Activated T-helper 1 cell treated with anti-CD3 and anti-CD28 coated beads, Interleukin-2, amount 50 U/mL, for 16 hours (primary cell): ENCODE measurements at places on chromosomes 12 and 14.

DNA sequence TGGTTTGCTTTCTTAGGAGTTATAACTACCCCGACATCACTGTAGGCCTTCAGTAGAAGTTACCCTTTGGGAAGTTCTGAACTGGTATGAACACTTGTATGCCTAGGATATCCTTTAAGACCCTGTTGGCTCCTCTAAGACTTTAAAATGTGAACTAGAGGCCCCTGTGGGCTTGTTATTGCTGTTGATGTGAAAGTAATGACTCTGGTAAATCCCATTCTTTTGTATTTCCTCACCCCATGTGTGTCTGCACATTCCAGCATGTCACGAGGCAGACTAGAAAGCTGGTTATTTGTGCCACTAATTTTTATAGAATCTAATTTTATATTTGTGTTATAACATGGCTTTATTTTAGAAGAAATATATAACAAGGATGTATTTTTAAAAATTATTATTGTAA is 48.9 kb downstream of the SERPINA10 start:
- DNase-seq, result no peak

- no peak for DNase-seq
Observed at GRCh38 chr14:91402348-91402747, 15.3 kb downstream of the CCDC88C start.

DNA sequence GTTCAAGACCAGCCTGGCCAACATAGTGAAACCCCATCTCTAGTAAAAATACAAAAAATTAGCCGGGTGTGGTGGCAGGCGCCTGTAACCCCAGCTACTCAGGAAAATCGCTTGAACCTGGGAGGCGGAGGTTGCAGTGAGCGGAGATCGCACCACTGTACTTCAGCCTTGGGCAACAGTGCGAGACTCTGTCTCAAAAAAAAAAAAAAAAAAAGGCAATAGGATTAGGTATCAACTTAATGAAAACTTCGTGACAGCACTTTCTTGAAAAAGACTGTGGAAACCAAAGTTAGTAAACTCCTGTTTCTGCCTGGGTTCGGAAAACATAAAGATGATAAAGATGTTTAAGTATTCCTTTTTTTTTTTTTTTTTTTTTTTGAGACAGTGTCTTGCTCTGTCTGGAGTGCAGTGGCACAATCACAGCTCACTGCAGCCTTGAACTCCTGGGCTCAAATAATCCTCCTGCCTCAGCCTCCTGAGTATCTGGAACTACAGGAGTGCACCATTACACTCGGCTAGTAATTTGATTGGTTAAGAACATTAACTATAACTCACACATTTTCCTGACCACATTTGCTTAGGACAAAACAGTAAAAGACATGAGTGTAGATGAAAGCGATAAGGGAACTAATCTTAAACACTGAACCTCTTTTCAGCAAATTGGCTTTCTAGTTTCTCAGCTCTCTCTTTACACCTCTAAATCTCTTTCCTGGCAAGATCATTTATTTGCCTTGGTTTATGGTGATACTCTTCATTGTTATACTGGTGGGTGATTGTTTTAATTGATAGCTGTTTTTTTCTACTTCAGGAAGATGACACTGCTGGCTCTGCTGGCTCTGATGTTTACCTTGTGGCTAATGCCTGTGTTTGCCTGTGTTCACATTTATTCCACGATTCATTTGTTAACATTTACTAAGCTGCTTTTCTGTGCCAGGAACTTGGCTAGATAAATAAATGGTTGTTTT is 15.8 kb downstream of the HIF1A start:
- DNase-seq, result no peak

DNA sequence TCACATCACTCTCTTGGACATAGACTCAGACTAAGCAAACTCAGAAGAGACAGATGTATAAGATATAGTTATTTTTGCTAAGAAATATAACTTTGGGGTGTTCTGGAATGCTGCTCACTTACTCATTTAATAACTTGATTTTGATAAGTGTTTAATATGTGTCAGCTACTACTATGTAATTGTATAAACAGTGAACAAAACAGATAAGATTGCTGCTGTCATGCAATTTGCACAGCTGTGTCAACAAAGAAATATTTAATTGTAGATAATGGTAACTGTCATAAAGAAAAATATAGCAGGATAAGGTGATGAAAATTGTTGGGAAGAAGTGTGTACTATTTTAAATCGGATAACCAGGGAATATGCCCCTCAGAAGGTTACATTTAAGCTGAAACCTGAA is 84.1 kb upstream of the ZDHHC17 start:
- DNase-seq, result no peak

GRCh38 chr14:96303981-96304380 is 48.0 kb downstream of the BDKRB1 start:
- DNase-seq, result no peak

- no peak for DNase-seq
Observed at GRCh38 chr12:16622338-16622737, 16.4 kb upstream of the LMO3 start.

DNA sequence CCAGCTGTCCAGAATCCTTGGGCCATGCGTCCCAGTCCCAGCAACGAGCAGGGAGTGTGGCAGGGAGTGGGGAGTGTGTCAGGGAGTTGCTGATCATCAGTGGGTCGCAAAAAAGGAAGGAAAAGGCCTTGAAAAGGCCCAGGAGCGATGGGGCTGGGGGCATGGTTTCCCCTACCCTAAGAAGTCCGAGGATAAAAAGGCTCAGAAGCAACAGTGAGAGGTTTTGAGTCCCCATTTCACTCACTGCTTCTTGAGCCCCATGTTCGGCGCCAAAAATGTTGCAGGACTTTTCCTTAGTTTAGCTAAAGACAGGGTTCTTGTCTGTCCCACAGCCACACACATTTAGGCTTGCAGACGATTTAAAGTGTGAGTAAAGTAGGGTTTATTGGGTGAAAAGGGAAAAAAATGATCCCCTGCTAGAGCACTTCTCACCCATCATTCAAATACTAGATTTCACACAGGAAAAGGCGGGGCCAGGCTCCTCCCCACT is 189.5 kb downstream of the KCNC2 start:
- no peak for DNase-seq

GRCh38 chr14:67778792-67779191 is 37.6 kb downstream of the ZFYVE26 start:
- no peak for DNase-seq

DNA sequence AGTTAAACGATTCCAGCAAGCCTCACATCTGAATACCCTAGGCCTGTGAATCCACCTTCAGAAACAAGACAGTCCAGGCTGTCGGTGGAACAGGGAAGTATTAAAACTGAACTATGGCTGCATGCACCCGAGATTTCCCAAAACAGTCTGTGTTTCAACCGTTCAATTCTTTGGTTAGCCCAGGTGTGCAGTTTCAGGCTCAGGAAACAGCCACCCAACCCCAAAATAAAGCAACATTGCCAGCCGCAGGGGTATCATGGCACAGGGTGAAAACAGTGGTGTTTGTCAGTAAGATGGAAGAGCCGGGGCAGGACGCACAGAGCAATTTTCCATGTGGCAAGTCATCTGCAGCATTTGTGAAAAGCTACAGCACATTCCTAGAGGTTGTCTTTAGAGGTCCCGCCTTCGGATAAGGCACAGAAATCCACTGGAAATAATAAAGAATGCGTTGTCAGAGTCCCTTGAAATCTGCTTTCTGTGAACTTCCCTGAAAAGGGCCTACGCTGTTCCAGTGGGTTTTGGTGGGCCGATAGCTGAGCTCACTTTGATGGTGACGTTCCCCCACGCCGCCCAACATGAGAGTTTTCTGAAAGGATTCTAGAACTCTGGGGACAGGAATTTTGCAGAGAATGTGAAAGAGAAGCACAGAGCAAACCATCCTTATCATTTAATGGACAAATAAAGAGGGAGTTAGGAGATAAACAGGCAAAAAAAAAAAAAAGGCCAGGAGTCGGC is 84.9 kb downstream of the BCL11B start:
- DNase-seq, result no peak

- no peak for DNase-seq
Observed at GRCh38 chr12:41441180-41441579, 253.1 kb downstream of the PDZRN4 start.

DNA sequence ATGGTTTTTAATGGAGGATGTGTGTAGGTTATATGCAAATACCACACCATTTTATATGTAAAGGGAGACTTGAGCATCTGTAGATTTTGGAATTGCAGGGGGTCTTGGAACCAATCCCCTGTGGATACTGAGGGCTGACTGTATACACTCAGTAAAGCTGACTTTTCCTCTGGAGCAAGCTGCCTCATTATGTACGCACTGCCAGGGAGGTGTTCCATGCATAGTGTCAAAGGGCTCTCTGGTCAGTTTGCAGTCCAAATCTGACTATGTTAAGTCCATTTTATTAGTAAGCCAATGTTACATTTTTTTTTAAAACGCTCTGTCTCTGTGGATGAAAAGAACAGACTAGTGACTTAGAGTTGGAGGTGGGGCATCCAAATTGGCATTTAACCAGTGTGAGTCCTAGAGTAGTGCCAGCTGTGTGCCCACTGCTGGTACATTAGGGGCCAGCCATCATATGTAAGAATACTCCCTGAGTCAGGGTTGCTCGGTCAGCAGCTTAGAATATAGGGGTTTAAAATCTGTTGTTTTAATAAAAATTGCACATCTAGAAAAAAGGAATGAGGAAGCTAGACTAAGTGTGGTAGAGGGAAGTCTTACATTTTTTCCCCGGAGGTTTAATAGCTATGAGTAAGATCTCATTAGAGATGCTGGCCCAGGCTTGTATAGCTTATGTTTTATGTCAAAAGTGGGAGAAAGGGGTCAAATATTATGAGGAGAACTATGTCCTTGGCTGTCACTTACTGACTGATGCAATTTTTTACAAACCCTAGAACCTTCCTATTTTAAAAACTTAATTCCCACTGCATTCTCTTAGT is 87.0 kb downstream of the TESC start:
- no peak for DNase-seq

DNA sequence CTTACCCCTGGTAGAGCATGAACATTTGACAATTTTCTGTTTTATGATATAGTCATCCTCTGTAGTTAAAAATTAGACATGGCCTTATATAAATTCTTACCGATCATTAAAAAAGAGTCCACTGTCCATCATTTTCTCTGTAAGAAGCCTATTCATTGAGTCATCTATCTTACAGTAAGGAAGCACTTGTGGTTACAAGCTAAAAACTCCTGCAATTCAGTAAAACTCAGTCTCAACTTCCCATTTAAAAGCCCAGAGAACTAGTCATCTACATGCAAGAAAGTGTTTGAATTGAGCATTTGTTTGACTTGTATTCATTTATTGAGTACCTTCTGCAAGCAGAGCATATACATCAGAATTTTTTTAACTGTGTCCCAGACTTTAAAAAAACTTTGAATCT is 63.3 kb downstream of the GTF2A1 start:
- no peak for DNase-seq

GRCh38 chr14:78162202-78162601 is 8.0 kb upstream of the NRXN3 start:
- no peak for DNase-seq

DNA sequence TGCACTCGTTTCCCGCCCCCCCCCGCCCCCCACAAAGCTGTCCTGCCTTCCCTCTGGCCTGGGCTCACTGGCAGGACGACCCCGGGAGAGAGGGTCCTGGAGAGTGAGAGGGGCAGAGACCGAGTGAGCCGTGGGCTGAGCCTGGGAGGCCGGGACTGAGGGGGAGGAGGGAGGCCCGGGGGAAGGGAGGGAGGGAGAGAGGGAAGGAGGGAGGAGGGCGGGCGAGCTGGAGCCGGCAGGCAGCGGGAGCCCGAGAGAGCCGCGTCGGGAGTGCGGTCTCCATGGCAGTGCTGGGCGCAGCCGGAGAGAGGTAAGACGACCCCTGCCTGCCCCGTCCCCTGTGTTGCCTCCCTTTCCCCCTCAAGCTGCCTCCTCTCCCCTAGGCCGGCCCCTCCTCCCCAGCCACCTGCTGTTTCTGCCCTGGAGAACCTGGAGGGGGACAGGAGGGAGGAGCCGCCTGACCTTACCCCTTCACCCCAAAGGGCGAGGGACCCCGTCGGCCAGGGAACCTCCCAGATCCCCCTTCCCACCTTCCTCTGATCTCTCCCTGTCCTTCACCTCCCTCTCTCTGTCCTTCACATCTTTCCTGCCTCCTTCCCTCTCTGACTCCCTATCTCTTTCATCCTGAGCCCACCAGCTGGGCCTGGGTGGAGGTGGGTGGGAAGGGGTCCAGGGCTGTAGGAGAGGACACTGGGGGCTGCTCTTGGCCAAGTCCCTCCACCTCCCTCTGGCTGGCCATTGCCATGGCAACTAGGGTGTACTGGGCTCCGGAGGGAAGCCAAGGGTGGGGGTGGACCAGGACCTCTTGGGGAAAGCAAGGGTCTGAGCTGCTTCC is at the start of gene GPR162:
Gene GPR162 (plus strand): TSS at position 231 of the 835 bp plus-strand sequence. CDS start 2,078 bp downstream, outside the sequence.
- DNase-seq, result no peak

DNA sequence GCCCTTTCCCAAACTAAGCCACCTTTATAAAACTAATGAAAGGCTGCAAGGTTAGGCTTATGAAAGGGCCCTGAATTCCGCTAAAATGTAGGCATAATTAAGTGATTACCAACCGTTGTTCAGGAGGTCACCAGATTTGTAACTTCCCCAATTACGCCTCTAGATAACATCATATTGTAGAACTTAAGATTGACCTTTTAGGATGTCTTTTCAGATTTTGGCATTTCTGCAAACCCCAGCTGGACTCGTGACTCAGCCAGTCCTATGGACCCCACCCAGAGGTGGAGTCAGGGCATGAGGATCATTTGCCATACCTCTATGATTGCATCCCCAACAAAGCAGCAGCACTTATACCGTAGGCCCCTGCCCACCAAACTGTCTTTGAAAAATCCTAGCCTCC is 3.7 kb upstream of the LPCAT3 start:
- no peak for DNase-seq

GRCh38 chr12:69936214-69936731 is 111.2 kb downstream of the MYRFL start:
- DNase-seq, result no peak

DNA sequence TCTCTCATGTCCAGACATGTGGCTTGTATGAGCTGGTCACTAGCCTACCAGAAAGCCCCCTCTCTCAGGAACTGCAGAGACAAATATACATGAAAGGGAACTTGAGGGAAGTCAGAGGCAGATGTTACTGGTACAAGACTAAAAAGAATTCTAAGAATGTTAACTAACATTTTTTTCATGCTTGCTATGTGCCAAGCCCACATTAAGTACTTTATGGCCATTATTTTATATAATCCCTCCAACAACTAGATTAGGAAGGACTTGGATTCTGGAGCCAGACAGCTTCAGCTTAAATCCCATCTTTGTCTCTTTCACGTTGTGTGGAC is 24.6 kb downstream of the TTC9 start:
- DNase-seq, result no peak

GRCh38 chr14:105315941-105316576 is 1.5 kb downstream of the PACS2 start:
- no peak for DNase-seq

GRCh38 chr14:102096569-102097188 is 9.8 kb upstream of the HSP90AA1 start:
- DNase-seq, result peak; percentile 47
